ENCODE measurements at places on chromosomes 6 and 20.

DNA sequence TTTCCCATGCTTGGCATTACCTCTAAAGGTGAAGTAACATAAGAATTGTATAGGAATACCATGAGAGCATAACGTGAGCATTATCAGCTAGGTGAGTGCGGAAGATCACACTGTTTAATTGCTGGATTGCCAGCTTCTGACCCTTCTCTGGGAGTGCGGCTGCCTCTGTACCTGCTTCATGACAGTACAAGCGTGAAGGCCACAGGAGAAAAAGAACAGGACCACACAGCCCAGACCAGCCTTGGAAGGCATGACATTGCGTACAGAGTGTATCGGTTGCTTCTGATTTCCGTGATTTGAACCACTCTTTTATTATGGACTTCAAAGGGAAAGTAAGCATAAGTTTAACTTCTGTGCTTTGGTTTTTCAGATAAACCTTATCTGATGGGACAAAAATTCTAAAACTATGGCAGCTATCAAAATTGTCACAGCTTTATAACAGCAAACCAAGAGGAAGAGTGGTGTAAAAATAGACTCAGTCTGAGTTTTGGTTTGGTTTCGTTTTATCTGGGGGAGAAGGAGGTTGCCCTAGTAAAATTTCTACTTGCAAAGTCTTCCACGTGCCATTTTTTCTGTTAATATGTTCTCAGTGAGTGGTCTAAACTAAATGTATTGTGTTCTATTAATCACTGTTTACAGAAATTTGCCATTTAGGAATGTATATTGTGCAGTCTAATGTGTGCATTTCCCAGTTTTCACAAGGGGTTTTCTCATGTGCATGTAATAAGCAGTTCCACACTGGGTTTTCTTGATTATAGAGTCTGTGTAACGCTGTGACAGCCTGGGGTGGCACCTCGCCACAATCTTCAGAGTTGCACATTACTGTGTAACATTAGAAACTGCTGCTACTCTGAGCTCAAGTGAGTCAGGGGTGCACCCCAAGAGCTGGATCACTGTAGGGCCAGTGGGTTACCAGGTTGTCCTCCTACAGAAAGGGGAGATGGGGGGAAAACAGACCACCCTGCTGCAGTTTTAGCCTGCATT is 97.3 kb downstream of the RPP40 start:
- DNase-seq = no peak

DNA sequence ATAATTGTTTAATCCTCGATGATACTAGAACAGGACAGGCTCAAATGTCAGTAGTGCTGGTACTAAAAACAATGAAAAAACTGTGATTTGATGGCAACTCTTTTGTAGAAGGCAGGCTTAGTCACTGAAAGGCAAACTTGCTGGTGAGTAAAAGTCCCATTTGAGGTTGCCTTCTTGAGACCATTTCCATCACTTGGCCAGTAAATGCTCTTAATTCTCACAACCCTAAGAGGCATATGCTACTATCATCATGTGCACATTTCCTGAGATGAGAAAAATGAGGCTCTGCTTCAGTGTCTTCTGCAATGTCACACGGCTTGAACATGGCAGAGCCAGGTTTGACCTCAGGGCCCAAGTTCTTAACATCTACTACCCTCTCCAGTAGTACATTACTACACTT is 9.9 kb downstream of the AKIRIN2 start:
- DNase-seq = no peak

- DNase-seq = no peak
These were observed 45.3 kb upstream of the DACT2 start for GRCh38 chr6:168364793-168365421.

DNA sequence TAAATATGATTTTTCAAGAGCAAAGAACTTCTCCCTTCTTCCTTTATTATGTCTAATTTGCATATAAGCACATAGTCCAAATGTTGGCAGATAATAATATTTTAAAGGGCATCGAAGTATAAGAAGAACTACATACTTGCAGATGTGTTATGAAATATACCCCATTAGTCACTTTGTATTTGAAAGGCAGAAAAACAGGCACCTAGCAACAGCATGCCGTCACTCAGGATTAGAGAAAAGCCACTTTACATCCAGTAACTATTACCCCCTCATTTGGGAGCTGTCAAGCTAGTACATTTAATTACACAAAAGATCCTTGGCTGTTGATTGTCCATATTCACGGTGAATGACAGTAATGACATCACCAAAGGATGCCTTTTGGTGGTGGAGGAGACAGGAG is 99.3 kb upstream of the ARMC2 start:
- no peak for DNase-seq

GRCh38 chr20:4449957-4450715 is 271.6 kb upstream of the PRND start:
- DNase-seq = peak; percentile 56

DNA sequence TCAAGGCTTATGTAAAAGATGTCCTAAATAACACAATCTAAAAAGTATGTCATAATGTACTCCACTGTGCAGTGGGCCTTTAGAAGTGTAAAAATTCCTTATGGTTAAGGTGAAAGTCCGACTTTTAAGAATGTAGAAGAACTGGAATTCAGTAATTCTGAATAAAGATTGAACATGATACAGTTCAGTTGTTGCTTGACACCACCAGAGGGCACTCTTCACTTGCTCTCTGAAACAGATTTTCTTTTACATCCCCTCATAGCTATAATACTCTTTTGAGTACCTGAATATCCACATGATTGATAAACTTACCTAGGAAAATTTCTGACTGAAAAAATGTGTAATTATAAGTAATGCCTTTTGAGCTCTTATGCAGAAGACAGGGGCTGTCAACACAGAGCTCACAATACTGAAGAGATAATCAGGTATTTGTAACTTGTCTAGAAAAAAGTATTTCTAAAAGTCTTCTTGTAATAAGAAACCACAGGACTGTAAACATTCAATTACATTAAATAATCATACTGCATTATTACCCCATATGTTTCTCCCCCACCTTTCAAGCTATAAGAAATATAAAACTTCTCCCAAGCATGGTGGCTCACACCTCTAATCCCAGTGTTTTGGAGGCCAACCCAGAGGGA is 92.1 kb downstream of the POPDC3 start:
- peak; percentile 69 for DNase-seq

DNA sequence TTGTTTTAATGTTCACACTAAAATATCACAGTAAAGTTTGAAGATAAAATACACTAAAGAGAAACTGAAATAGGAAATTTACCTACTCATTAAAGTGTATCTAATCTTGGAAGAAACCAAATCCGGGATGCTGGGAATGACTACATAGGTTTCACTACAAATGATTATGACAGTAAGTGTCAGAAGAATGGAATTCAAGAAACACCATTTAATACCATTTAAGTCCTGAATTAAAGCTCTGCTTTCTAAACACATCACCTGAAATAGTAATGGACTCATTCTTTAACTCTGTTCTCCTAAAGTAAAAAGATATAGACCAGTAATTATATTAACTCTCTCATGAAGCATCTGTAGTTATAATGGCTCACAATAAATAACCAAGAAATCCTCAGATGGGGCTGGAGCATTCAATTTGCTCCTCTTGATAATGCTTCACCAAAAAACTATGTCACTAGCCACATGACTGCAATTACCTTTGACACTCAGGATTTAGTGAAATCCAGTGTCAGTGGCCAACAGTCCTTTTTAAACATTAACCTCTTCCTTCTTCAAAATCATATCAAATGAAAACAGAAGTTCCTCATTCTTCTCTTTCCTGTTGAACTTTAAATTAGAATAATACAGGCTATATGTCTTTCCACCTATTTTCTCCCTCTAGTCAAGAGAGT is 41.4 kb downstream of the MAP7 start:
- DNase-seq = no peak

DNA sequence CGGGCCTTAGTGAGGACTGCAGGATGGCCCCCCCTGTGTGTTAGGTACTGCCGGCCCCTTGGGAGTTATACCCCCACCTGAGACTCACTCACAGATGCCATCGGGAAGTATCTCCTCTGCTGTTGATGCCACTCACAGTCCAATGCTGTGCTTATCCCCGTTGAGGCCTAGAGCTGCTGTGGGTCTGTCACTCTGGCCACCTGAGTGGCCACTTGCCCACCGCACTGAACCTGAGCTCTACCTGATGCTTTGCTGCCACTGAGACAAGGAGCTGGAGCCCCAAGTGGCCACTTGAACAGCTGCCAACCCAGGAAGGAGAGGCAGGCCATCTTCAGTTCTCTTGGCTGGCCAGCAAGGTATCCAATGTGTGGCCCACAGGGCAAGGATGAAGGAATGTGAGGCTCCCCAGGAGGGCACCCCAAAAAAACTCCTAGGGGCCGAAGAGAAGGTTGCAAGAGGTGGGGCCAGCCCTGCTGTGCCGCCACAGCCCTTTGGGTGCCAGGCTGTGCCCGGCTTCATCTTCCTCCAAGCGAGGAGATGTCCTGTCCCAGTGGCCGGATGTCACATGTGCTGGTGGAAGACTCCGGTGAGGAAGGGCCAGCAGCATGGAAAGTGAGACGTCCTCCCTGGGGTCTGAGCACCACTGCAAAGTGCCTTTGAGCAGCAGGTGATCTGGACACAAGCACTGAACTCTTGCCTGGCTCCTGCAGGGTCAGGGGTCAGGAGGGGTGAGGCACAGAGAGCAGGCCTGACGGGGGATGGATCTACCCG is 29.5 kb upstream of the PCMTD2 start:
- DNase-seq = no peak

- no peak for DNase-seq
These were observed 54.9 kb upstream of the MPC1 start for GRCh38 chr6:166437661-166438060.

DNA sequence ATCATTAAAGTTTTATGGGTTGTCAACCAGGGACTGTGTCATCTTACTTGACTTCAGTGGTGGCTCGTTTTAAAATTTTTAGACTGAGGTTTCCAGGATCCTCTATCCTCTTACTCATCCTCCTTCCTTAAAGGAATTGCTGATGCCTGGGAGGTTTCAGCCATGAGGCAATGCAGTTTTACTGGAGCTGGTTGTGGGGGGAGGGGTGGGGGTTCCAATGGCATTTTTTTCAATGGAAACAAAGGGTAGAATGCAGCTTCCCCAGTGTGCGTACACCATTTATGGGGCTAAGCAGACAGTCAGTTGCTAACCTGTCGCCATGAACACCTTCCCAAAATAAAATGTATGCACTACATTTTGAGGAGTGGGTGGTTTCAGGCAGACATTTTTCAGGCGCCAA is 88.0 kb downstream of the METTL24 start:
- no peak for DNase-seq

DNA sequence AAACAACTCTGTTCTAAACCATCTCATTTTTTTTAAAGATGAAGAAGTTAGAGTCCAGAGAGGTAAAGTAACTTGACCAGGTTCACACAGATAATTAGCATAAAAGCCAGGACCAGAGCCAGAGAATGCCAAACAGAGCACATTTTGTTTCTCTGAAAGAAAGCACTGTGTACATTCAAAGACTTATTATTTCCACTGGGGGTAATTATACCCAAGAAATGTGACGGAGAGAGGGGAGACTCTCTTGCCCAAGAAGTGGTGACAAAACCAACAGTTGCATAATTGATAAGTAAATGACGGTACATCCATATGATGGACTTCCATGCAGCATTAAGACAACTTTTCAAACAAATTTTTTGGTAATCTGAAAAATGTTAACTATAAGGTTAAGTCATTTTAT is 111.6 kb downstream of the RTN4IP1 start:
- no peak for DNase-seq

DNA sequence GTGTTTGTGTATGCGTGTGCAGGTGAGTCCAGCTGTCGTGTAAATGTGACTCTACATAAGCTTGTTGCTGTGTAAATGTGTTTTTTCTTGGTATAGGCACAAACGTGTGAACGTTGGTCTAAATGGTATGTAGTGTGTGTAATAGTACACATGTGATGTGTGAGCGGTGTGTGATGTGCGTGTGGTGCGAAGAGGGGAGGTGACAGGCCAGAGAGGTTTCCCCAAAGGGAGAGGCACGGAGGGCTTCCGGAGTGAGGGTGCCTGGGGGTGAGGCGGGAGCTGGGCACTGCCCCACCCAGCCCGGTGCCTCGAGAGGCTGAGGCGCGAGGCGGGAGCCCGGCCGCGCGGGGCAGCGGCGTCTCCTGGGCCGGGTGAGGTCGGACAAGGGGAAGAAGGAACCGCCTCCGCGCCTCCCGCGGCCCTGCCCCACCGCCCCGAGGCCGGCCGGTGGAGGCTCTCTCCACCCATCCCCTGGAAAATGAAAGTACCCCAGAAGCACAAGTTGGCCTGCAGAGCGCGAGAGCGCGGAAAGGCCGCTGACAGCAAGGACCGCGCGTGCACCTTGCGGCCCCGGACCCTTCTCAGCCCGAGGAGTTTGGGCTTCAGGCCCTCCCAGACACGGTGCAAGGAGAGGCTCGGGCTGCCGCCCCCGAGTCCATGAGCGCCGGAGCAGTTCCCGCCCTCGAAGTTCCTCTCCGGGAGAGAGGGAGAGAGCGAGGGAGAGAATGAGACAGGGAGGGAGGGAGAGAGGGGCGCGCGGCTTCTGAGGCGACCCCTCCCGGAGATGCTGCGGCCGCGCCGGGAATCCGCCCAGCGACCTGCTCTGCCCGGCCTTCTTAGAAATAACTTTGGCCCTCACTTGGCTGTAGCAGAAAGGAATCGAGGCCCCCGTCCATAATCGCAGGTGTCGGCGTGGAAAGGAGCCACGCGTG is 43.2 kb upstream of the OSTM1 start:
- DNase-seq = peak; percentile 21

- no peak for DNase-seq
These were observed 55.8 kb upstream of the MAFB start for GRCh38 chr20:40744818-40745175.

DNA sequence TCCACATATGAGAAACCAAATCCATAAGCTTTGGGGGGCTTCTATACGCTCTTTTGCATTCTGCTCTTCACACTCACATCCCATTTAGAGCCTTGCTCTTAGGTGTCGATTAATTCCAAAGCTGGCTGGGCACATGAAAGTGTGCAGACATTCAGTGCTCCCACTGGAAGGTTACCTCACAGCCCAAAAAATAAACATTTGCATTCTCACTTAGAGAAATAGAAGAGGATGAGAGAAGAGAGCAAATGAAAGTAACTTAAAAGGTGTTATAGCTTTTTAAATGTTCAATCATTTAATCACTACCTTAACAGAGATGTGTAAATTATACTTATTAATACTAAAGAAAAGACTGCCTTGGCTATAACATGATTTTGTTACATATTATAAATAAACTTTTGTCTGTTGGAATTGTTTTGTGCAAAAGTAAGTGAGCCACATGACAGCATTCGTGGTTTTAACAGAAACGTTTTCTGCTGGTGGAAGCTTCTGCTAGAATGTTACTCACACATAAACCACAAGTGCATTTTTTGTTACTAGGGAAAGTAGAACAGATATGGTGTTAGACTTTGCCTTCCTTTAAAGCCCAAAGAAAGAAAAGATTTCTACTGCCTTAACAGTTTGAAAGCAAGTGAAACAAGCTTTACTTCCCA is 116.7 kb downstream of the SIM1 start:
- DNase-seq = no peak

GRCh38 chr20:57792386-57793080 is 82.7 kb upstream of the PMEPA1 start:
- no peak for DNase-seq
